ENCODE measurements at places on chromosomes 1 and 21. TPM values are rescaled to one million over a fixed set of nuclear protein-coding genes. Genes with fewer than 3 reads are reported as not detected.

The FAM110D gene
- total RNA-seq: not detected

The ATP5PF gene
- total RNA-seq: 95.2 TPM

GRCh38 chr1:27117733-27118439 lies 37.0 kb downstream of the SLC9A1 start:
- H3K4me1 ChIP-seq: peaks cover 22% of the 10 kb centered on the region
- DNase-seq: no peak
- H3K27ac ChIP-seq: no peak overlapping the region
- H3K27me3 ChIP-seq: no peaks in the 10 kb centered on the region
- H3K4me3 ChIP-seq: no peak overlapping the region

- no peaks in the 10 kb centered on the region for H3K4me1 ChIP-seq
- H3K4me3 ChIP-seq: no peak overlapping the region
- no peak for DNase-seq
- H3K27me3 ChIP-seq: no peaks in the 10 kb centered on the region
- H3K27ac ChIP-seq: no peak overlapping the region
- no peaks in the 10 kb centered on the region for H3K36me3 ChIP-seq
Measured at GRCh38 chr21:39000496-39000895, 182.8 kb downstream of the PSMG1 start.

DNA sequence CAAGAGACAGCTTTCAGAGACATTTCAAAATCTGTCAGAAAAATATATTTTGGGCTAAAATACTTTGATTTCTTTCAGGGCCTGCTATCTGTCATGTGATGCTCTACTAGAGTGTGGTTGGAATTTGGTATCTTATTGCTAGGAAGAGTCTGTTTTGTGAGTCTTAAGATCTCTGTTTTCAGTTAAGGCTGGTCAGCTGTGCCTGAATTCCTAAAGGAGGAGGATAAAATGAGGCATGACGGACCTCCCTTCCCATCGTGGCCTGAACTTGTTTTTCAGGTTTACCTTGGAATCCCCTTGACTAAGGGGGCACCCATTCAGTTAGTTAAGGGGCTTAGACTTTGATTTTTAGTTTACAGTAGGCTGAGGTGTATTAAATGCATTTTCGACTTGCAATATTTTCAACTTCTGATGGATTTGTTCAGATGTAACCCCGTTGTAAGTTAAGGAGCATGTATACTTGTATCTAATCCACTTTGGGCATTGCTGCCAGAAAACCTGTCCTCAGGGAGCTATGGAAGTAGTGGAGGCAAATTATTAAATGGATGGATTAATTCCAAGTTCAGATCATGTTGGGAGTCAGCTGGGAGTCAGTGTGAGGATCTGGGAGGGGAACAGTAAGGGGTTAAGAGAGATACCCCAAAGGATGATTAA lies 18.3 kb downstream of the CAPN2 start:
- no peaks in the 10 kb centered on the region for H3K27me3 ChIP-seq
- no peak for DNase-seq
- H3K36me3 ChIP-seq: peaks cover 83% of the 10 kb centered on the region
- peaks cover 76% of the 10 kb centered on the region for H3K4me1 ChIP-seq
- peak overlapping the region; percentile 29 for H3K27ac ChIP-seq

DNA sequence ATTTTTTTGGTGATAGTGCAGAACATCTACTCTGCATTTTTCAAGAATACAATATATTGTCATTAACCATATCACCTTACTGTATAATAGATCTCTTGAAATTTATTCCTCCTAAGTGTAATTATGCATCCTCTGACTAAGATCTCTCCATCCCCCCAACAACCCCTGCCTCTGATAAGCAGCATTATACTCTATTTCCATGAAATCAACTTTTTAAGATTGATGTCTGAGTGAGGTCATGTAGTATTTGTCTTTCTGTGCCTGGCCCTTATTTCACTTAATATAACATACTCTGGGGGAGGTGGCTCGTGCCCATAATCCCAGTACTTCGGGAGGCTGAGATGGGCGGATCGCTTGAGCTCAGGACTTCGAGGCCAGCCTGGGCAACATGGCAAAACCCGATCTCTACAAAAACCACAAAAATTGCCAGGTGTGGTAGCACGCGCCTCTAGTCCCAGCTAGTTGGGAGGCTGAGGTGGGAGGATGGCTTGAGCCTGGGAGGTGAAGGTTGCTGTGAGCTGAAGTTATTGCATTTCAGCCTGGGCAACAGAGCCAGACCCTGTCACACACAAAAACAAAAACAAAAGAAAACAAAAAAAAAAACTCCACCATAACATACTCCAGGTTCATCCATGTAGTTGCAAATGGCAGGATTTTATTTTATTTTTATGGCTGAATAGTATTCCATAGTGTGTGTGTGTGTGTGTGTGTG lies 5.7 kb downstream of the ACOT11 start:
- H3K36me3 ChIP-seq: no peaks in the 10 kb centered on the region
- H3K27ac ChIP-seq: no peak overlapping the region
- H3K4me1 ChIP-seq: no peaks in the 10 kb centered on the region
- no peak overlapping the region for H3K4me3 ChIP-seq
- H3K27me3 ChIP-seq: no peaks in the 10 kb centered on the region

DNA sequence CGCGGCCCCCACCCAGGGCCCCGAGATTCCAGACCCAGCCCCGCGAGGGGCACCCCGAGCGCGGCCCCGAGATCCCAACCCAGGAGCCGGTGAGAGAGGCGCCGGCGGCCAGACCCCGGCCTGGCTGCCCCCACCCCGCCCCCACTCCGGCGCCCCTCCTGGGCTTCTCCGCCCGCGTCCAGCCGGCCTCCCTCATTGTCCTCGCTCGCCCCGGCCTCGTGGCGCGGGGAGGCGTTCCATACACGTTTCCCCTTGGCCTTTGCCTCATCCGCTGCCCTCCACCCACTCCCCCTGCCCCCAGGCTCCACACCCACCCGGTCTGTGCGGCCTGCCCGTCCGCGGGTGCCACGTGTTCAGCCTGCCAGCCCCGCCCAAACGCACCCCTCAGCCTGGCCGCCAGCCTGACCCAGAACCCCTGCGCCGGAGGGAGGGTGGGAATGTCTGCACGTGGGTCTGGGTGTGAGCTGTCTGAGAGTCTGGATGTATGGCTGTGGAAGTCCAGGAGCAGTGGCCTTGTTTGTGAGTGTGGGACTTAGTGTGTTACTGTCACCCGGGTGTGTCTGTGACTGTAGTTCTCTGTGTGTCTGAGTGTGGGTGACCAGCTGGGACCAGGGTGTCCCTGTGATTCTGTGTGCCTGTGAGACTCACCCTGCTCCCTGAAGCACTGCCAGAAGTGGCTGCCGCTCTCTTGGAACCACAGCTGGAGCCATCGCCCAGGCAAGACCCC lies 681 bp downstream of the B4GALT2 start:
- peaks cover 54% of the 10 kb centered on the region for H3K4me1 ChIP-seq
- no peaks in the 10 kb centered on the region for H3K27me3 ChIP-seq
- H3K4me3 ChIP-seq: peak overlapping the region; percentile 76
- H3K27ac ChIP-seq: peak overlapping the region; percentile 60
- H3K36me3 ChIP-seq: peaks cover 56% of the 10 kb centered on the region
- DNase-seq: peak; percentile 52

DNA sequence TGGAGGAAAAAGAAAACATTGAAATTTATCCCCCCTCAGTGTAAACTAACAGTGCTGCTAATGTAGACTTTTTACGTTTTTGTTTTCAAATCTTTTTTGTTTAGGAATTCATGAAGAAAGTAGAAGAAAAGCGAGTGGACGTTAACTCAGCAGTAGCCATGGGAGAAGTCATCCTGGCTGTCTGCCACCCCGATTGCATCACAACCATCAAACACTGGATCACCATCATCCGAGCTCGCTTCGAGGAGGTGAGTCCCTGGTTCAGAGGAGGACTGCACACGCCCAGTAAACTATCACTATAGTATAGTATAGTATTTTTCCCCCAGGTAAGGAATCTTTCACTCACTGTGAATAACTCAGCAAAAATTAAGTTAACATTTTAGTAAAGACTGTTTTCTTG lies 37.8 kb upstream of the BMP8A start:
- no peak for DNase-seq
- H3K36me3 ChIP-seq: peaks cover 97% of the 10 kb centered on the region
- H3K27ac ChIP-seq: no peak overlapping the region
- no peak overlapping the region for H3K4me3 ChIP-seq
- no peaks in the 10 kb centered on the region for H3K27me3 ChIP-seq
- no peaks in the 10 kb centered on the region for H3K4me1 ChIP-seq

GRCh38 chr1:160560045-160560705 lies 19.1 kb downstream of the CD84 start:
- no peak for DNase-seq
- peaks cover 56% of the 10 kb centered on the region for H3K27me3 ChIP-seq
- H3K4me1 ChIP-seq: no peaks in the 10 kb centered on the region
- no peak overlapping the region for H3K4me3 ChIP-seq

- H3K27ac ChIP-seq: peak overlapping the region; percentile 63
- H3K4me3 ChIP-seq: no peak overlapping the region
- H3K36me3 ChIP-seq: peaks cover 20% of the 10 kb centered on the region
- H3K27me3 ChIP-seq: no peaks in the 10 kb centered on the region
- no peak for DNase-seq
Measured at GRCh38 chr1:218351391-218352074, 6.4 kb downstream of the TGFB2 start.

DNA sequence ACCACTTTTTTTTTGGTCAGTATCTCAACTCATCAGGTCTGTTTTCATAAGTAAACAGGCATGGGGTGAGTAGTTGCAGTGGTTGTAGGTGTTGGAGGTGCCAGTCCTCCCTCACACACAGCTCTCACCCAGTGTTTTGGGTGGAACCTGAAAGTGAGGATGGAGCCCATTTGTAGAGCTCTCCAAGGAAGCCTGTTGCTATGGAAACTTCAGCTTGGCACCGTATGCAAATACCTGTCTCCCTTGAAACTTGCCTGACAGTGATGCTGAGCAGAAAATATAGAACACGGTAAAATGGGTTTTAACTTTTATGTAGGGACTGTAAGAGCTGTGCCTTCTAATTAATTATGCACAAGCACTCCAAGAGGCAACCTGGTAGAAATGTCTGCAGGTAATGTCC lies 214.1 kb downstream of the AJAP1 start:
- H3K27me3 ChIP-seq: no peaks in the 10 kb centered on the region
- H3K36me3 ChIP-seq: no peaks in the 10 kb centered on the region
- H3K27ac ChIP-seq: no peak overlapping the region
- DNase-seq: no peak
- H3K4me3 ChIP-seq: no peak overlapping the region

GRCh38 chr1:23627069-23627735 lies 64.4 kb upstream of the RPL11 start:
- DNase-seq: no peak
- H3K4me3 ChIP-seq: no peak overlapping the region
- H3K27me3 ChIP-seq: peaks cover 42% of the 10 kb centered on the region
- no peaks in the 10 kb centered on the region for H3K4me1 ChIP-seq
- peaks cover 5% of the 10 kb centered on the region for H3K36me3 ChIP-seq

DNA sequence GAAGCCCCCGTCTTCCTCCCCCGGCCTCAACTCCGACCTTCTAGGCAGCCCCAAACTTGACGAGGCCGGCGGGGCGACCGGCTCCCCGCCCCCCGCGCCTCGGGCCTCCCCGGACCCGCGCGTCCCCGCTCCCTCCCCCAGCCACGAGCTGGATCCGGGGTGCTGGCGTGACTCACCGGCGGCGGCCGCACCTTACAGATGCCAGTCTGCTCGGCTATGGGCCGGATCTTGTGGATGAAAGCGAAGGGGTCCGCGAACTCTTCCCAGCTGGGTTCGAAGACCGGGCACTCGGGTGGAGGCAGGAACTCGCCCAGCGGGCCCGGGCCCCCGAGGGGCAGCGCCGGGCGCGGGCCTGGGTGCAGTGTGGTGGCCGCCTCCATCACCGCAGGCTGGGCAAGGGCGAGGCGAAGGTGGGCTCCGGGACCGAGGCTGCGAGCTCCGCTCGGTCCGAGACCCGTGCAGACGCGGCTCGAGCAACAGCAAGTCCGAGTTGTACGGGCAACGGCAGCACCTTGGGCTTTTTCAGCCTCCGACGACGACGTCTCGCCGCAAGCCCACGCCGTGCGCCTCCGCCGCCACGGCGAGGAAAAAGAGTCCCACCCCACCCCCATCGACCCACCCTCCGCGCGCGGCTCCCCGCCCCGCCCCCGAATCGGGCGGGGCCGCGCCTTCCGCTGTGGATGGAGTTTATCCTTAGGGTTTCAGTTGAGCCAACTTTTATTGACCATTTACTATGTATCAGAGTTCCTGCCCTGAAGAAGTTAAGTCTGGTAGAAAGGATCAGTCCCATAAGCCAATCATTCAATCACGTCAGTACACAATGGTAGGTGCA lies at the start of gene KDM5B:
Gene KDM5B, minus strand, starts transcription at position 496 of the 832 bp plus-strand sequence. Its CDS starts 116 bp downstream, at position 380.
- H3K27me3 ChIP-seq: no peaks in the 10 kb centered on the region
- H3K4me1 ChIP-seq: peaks cover 52% of the 10 kb centered on the region
- peaks cover 54% of the 10 kb centered on the region for H3K36me3 ChIP-seq
- DNase-seq: peak; percentile 72

GRCh38 chr1:204756811-204757210 lies 71.3 kb upstream of the LRRN2 start:
- H3K27ac ChIP-seq: no peak overlapping the region
- DNase-seq: no peak
- H3K4me3 ChIP-seq: no peak overlapping the region

DNA sequence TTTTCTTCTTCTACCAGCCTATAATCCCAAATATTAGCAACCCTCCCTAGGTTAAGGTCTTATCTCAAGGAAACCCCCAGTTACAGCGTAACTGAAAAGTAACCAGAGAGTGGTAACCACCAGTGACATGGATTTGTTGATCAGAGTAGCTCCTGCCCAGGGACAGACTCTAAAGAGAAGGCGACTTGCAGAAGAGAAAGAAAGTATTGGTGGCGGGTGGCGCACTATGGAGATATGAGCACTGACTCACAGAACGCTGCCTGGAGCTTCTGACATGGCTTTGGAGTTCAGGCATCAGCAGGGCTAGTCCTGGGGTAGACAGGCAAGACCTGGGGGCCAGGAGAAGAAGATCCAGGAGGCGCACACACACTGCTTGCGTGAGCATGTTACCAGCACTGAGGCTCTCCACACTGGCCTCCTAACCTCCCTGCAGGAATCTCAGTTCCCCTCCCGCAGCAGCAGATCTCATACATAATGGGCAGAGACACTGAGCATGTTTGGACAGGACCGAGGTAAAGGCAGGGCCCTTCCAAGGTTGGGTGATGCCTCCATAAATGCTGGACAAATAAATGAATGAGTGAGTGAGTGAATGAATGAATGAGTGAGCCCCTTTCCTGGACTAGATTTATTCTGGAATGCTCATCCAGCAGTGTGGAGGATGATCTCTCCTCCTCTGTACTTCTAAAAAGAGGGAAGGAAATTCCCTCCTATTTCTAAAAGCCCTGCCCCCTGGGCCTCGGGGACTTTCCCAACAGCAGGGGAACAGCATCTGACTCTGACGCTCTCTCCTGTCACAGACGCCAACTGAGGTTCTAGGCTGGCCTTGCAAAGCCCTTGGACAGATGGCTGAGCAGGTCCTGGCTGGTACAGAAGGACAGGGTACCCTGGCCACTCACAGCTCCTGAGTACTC lies 175.5 kb downstream of the CLIC6 start:
- no peak overlapping the region for H3K27ac ChIP-seq
- peak overlapping the region; percentile 27 for H3K4me3 ChIP-seq
- no peaks in the 10 kb centered on the region for H3K27me3 ChIP-seq

- no peak overlapping the region for H3K27ac ChIP-seq
- no peaks in the 10 kb centered on the region for H3K27me3 ChIP-seq
- peaks cover 2% of the 10 kb centered on the region for H3K4me1 ChIP-seq
- no peak for DNase-seq
Measured at GRCh38 chr1:54721719-54722118, 6.1 kb downstream of the TTC4 start.

- H3K27me3 ChIP-seq: no peaks in the 10 kb centered on the region
- DNase-seq: no peak
- H3K4me1 ChIP-seq: no peaks in the 10 kb centered on the region
- no peaks in the 10 kb centered on the region for H3K36me3 ChIP-seq
- H3K4me3 ChIP-seq: no peak overlapping the region
Measured at GRCh38 chr21:31416465-31416864, 72.4 kb upstream of the TIAM1 start.
